ENCODE measurements at places on chromosomes 16 and 17.

DNA sequence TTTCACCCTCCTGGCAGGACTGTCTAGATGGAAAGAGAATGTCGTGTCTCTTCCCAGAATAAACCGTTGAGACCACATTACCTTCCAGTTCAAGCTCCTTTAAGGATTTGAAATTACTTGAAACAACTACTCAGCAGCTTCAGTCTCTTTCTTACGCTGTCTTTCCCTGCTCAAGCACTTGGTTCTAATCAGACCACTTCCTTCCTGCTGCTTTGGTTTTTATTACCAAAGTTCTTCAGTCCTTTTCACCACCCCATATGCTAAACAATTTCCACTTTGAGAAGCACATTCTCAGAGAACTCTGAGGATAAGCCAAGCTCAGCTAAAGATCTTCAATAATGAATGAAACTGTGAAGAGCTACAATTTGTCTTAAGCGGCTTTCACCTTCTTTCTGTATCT is 105.4 kb downstream of the STX8 start:
- no peak overlapping the region for H3K27ac ChIP-seq
- H3K4me1 ChIP-seq = no peaks in the 10 kb centered on the region
- DNase-seq = no peak
- no peaks in the 10 kb centered on the region for H3K27me3 ChIP-seq
- no peaks in the 10 kb centered on the region for H3K36me3 ChIP-seq

DNA sequence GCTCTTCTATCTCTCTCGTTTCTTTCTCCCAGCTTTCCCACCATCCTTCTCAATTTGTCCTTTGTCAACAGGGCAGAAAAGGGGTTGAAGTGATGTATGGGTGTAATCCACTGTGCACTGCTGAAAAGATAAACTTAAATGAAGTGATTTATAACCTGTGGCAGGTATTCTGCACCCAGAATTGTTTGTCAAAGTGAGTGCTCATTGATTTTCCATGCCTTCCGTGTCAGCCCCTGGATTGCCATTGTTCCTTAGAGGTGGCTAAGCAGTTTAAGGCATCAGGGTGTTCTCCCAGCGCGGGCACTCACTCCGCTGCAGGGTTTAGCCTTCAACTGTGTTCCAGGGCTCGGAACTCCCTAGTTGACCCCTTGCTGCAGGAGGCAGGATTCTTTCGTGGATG is 82.9 kb downstream of the PITPNC1 start:
- no peaks in the 10 kb centered on the region for H3K36me3 ChIP-seq
- H3K27me3 ChIP-seq = no peaks in the 10 kb centered on the region
- H3K4me1 ChIP-seq = no peaks in the 10 kb centered on the region
- no peak overlapping the region for H3K27ac ChIP-seq

GRCh38 chr17:1965556-1966273 is 59.4 kb downstream of the RTN4RL1 start:
- H3K4me1 ChIP-seq = no peaks in the 10 kb centered on the region
- no peaks in the 10 kb centered on the region for H3K27me3 ChIP-seq
- DNase-seq = no peak
- H3K27ac ChIP-seq = no peak overlapping the region

GRCh38 chr16:31138621-31139578 is 3.4 kb upstream of the PRSS8 start:
- H3K27me3 ChIP-seq = no peaks in the 10 kb centered on the region
- no peaks in the 10 kb centered on the region for H3K36me3 ChIP-seq
- no peak overlapping the region for H3K4me3 ChIP-seq
- H3K4me1 ChIP-seq = peaks cover 5% of the 10 kb centered on the region

DNA sequence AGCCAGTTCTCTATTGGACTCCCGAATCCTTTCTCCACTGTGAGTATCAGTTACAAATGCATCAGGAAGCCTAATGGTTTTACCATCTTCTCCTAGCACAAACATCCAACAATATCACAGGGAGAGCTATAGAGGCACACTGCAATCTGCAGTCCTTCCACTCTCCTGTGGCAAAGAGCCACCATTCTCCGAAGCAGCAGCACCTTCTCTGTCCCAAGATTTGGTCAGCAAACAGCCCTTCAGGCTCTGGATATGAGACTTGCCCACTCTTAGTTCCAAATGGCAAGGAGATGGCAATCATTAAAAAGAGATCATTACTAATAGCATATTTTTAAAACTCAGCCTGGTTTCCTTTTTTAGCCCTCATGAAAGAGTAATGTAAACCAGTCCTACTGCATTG is 223.4 kb downstream of the HS3ST3A1 start:
- no peak overlapping the region for H3K4me3 ChIP-seq
- no peaks in the 10 kb centered on the region for H3K36me3 ChIP-seq
- no peaks in the 10 kb centered on the region for H3K27me3 ChIP-seq
- H3K4me1 ChIP-seq = no peaks in the 10 kb centered on the region
